ENCODE measurements at places on chromosomes 6 and 20. TPM values are rescaled to one million over a fixed set of nuclear protein-coding genes. Genes with fewer than 3 reads are reported as not detected.
A peak's percentile ranks its signal among the peaks of the same experiment; 100 is the strongest.

GRCh38 chr6:81890846-81891245, 138.4 kb upstream of the TENT5A start:
- DNase-seq: no peak

The MYLIP gene
- 11.3 TPM for total RNA-seq

- DNase-seq: no peak
Measured at GRCh38 chr20:9202420-9203080, 133.7 kb downstream of the PLCB4 start.

GRCh38 chr6:112575309-112575834, 228.2 kb downstream of the RFPL4B start:
- no peak for DNase-seq

GRCh38 chr6:148147463-148147830, 195.2 kb upstream of the SASH1 start:
- DNase-seq: no peak

- no peak for DNase-seq
Measured at GRCh38 chr6:144087789-144088426, 7.5 kb downstream of the SF3B5 start.

The PTGIS gene
- 124 TPM for total RNA-seq

DNA sequence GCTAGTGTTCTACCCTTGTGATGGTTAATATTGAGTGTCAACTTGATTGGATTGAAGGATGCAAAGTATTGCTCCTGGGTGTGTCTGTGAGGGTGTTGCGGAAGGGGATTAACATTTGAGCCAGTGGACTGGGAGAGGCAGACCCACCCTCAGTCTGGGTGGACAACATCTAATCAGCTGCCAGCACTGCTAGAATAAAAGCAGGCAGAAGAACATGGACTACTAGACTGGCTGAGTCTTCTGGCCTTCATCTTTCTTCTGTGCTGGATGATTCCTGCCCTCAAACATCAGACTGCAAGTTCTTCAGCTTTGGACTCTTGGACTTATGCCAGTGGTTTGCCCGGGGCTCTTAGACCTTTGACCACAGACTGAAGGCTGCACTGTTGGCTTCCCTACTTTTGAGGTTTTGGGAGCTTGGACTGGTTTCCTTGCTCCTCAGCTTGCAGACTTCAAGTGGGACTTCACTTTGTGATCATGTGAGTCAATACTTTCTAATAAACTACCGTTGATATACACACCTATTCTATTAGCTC, 50.1 kb downstream of the SDHAF4 start:
- DNase-seq: no peak

DNA sequence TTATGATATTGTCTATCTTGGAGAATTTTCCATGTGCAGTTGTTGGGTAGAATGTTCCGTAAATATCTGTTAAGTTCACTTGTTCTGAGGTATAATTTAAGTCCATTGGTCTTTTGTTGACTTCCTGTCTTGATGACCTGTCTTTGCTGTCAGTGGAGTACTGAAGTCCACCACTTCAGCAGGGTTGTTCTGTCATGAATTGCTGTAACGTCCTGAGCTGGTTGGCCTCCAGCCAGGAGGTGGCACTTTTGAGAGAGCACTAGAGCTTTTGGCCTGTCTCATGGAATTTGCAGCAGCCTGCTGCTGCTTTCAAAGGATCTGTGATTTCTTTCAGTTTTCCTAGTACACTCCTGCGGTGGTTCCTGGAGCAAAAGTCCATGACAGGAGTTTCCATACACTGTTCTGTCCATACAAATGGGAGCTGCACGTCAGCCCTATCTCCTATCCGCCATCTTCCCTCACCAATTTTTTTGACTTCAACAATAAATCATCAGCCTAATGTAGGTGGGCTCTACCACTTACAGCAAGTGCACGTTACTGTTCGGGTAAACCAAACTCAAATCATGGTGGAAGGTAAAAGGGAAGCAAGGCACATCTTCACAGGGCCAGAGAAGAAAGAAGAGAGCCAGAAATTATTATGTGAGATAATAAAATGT, 46.9 kb upstream of the TRERF1 start:
- DNase-seq: peak; percentile 50

The TAP2 gene
- total RNA-seq: 19.4 TPM

DNA sequence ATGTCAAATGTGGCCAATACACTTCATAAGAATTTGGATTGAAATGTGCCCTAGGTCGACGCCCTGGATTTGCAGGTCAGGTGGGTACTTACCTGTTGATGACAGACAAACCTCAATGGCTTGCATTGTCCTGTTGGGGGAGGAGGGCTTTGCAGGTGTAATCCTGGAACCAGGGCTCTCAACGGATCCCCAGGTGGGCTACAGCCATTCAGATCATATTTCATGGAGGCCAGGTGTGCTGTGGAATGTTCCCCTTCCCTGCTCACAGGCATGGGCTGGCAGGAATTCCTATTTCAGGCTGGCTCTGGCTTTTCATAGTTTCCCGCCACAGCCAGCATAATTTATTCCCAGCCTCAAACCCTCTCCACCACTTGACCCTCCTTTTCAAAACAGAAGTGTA, 254.7 kb downstream of the SMOC2 start:
- DNase-seq: no peak

The DNAAF9 gene
- total RNA-seq: 17.2 TPM

DNA sequence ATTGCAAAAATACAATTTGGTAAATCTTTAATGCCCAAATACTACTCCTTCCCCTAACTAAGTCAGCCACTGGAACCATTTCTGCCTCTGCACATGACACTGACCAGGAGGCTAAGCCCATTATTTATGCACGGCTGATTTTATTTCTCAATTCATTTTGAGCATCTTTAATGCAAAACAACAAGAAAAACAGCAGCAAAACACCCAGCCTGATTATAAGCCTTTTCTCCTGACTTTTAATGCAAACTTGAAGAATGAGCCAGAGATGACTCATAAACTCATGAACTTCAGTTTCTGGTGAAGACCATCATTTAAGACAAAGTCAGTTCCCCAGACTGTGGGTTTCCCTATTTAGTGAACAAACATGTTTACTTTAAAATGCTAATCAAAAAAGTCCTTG, 51.6 kb downstream of the CYP24A1 start:
- no peak for DNase-seq

The COL11A2 gene
- 1.3 TPM for total RNA-seq

All from left cardiac atrium (tissue), 4 donors.